Natural killer cell treated with Interleukin-12 subunit alpha and Interleukin-12 subunit beta and Interleukin-15 and Interleukin-18, amount 100 ng/mL, for 72 hours (primary cell): ENCODE measurements at places on chromosomes 11 and 22. TPM values are rescaled to one million over a fixed set of nuclear protein-coding genes. Genes with fewer than 3 reads are reported as not detected.

Gene OR4C46
- not detected for total RNA-seq

Gene PIH1D2
- total RNA-seq = 0.48 TPM

DNA sequence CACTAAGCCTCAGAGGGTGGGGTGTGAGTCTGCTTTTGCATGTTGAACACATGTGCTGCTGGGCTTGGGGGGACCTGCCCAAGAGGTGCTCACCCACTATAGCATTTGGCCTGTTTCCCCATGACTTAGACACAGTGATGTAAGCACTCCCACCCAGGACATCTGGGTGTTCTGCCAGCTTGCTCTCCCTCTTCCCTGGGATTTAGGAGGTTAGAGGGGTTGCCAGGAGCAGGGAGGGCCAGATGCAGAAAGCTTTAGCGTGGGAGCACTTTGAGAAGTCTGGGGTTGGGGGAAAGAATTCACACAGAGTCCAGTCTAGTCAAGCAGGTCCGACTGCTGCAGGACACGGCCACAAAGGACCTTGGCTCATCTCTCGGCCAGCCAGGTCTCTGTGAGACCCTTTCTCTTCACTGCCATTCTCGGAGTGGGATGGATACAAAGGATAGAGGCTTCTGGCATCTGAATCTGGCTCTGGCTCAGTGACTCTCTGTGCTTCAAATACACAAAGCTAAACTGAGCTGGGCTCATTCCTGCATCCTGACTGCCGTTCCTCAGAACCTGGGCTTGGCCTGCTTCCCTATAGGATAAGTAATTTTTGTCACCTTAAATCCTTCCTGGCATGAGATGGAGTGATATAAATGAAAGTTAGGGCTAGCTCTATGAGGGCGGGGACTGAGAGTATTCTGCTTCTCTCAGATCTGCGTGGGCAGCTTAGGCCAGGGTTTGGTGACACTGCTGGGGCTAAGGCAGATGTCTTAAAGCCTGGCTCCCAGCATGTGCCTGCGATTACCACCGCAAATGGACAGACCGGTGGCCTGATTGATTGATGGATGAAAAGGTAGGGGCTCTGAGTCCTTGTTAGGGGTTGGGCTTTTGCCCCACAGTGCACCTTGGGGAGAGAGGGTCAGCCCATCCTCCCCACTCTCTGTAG lies 14.5 kb downstream of the USP2 start:
- no peak for DNase-seq

DNA sequence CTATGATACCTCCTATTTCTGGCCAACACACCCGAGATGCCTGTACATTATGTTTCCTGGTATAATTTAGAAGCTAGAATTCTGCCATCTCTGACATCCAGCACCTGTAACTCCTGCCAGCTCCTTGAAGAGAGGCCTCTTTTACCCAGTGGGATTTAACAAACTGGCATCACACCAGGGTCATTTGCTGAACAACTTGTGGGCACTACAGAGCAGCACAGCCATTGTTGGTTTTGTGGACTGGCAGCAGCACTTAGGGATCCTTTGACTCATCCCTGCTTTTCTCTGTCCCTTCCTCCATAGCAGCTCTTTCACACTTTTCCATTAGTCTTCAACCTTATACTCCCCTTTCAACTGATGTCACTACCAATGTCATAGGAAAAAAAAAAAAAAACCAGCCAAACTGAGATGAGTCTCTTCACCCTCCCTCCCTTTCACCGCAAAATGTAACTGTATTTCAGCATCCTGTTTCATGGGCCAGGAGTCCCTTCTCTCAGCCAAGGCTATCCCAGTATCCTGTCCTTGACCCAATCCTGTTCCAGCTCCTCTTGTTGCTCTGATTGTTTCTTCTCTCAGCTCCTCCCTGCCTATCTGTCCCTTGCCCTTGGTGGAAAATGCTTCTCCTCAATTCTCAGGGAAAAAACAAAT lies 68.7 kb downstream of the PPFIBP2 start:
- DNase-seq = no peak

- DNase-seq = no peak
Observed at GRCh38 chr11:2687223-2687530, 12.6 kb downstream of the KCNQ1OT1 start.

DNA sequence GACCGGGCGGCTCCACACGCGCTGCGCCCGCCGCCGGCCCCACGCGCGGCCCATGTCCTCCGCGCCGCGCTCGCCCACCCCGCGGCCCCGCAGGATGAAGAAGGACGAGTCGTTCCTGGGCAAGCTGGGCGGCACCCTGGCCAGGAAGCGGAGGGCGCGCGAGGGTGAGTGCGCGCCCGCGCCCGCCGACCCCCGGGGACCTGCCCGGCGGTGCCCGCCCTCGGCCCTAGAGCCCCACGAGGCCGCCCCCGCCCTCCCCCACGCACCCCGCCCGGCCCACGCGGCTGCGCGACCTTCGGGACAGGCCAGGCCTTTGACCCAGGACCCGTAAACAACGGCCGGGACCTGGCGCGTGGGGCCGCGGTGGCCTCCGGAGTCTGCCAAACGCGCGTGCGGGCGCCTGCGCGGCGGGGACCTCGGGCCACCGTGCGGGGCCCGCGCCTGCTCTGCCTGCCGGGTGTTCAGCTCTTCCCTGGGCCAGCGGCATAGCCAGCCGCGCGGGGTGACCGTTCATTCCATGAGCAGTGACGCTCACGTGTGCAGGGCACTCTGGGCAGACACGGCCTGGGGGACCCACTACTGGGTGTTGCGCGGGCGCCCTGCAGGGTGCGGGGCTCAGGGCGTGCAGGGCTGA lies at the start of gene PARVB:
PARVB (plus strand) TSS at position 15 of the 634 bp plus-strand sequence; CDS start at position 53, 38 bp downstream.
- DNase-seq = no peak
